ENCODE measurements at places on chromosomes 1 and 21.

DNA sequence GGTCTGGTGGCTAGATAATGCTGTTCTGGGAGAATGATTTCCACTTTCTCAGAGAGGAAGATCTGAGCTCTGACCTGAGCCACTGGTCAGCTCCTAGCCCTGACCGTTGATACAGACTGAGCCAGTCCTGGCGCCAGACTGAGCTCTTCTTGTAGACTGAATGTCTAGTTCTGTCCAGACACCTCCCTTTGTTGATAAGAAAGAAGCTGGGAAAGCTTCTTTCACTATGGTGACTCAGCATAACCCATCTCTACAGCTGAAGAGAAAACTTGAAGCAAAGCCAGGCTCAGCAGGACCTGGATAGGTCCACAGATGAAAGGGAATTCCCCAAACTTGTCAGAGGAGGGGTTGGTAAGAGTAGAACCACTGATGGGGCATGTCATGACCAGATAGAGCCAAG lies 9.9 kb upstream of the TRABD2B start:
- peak; percentile 37 for DNase-seq

GRCh38 chr1:234213658-234214128 lies 159.6 kb upstream of the COA6 start:
- no peak for DNase-seq

DNA sequence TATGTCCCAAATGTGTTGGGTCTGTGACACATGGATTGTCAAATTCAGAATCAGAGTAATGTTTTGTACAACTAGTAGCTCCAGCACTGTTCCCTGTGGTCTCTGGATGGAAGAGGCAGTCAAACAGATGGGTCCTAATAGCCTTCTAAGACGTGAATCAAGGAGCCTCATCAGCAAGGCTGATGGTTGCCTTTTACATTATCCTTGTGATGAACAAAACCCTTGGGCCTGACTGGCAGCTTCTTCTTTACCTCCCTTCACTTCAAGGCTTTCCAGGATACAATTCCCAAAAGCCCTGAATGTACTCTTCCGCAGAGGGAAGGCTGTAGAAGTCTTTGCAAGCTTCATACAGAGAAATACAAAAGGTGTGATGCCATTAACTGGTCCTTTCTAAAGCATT lies 633.3 kb downstream of the USP25 start:
- no peak for DNase-seq

DNA sequence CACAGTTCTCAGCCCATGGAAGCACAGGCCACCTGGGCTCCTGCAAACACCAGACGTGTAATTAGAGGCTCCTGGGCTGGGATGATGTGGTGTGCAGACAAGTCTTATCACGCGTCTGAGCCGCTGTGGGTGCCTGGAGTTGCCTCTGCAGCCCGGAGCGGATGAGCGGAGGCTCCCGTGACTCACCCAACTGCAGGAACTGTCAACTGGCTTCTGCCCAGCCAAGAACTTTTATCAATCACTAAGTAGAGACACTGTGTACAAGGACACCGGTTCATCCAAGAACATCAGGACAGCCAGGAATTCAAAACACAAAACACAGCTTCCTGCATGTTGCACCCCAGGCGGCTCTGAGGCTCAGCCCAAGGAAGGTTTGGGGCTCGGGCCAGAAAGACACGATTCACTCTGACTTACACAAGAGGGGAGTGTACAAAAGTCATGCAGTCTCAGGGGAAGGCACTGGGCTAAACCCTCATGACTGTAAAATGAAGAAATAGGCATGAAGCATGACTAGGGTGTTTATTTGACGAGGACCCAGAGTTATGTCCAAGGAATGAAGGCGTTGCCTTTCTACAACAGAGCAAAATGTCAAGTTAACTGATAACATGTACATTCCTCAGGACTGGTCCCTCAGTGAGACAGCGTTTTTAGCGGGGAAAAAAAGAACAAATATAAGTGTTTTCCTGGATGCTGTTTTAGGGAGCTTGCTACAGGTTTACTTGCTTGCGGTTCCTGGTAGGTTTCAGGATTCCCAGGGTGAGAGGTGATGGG lies 21.1 kb downstream of the ERRFI1 start:
- no peak for DNase-seq

- DNase-seq: no peak
Observed at GRCh38 chr1:87399264-87399663, 70.6 kb downstream of the LMO4 start.

DNA sequence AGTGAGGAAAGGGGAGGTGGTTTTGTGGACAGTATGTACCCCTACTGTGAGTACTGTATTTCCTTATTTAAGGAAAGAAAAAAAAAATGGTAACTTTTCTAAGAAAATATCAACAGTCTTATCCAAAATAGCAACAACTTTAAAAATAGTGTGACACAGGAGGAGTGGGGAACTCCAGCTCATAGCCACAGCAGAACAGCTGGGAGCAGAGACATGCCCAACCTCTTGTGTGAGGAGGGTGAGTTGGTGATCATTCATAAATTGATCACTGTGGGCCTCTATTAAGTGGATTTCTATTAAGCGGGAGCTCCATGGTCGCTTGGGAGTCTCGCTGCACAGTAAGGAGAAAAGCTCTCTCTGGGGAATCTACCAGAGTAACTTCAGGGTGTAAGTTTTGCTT lies 158.8 kb upstream of the DUSP10 start:
- DNase-seq: no peak

- no peak for DNase-seq
Observed at GRCh38 chr1:938088-938683, 14.5 kb downstream of the SAMD11 start.

GRCh38 chr1:155107309-155108264 lies 20.1 kb upstream of the EFNA1 start:
- no peak for DNase-seq

- no peak for DNase-seq
Observed at GRCh38 chr1:107990606-107991005, 25.6 kb upstream of the VAV3 start.

- DNase-seq: no peak
Observed at GRCh38 chr21:46585191-46585953, 19.5 kb downstream of the S100B start.

DNA sequence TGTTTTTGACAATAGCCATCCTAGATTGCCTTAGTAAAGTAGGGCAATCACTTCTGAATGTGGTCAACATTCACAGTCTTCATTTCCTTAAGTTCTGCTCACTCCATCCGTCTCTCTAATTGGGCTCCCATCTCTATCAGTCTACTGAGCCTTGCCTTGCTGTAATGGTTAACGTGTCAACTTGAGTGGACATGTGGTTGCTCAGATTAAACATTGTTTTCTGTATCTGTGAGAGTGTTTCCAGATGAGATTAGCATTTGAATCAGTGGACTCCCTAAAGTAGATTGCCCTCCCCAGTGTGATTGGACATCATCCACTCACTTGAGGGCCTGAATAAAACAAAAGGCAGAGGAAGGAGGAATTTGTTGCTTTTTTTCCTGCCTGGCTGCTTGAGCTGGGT lies 26.4 kb downstream of the C1orf216 start:
- no peak for DNase-seq

Data from left forelimb (tissue), 1 donor.